ENCODE measurements at places on chromosomes 4 and X.

DNA sequence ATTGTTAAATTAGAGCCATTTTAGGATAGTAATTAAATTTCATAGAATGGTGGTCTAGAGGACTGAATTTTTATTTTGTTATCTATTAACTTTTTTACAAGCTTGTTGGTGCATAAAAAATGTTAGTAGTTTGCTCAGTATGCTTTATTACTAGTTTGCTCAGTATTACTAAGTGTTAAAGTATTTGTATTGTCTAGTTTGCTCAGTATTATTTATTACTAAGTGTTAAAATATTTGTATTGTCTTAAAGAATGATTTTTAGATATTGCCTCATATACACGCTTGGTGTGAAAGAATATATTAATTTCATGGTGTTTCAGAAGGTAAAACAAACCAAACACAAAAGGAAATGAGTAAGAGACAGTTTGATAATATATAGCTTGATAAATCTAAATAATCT is 268.4 kb upstream of the MAGEB18 start:
- DNase-seq = no peak

- no peak for DNase-seq
Measured at GRCh38 chr4:33296876-33297455, 2576.8 kb downstream of the PCDH7 start.

GRCh38 chr4:140944572-140944971 is 188.4 kb upstream of the TBC1D9 start:
- peak; percentile 54 for DNase-seq

DNA sequence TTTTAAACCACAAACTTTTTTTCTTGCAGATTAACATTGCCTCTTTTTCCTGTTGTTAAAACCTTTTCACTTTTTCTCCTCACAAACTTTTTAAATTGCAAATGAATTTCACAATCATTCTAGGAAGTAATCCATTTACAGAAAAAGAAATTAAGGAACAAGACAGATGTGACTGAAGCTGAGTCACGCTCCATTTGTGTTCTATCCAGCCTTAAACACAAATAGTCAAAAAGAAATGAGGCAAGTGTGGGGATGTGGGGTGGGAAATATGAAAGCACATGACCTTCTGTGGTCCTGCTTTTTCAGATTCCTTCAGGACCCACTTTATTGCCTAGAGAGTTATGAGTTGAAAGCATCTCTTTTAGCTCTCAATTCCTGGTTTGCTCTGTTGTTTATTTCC is 197.0 kb downstream of the ADGRL3 start:
- no peak for DNase-seq

GRCh38 chr4:158208963-158209640 is 1.2 kb upstream of the TMEM144 start:
- DNase-seq = no peak

- no peak for DNase-seq
Measured at GRCh38 chrX:151816934-151817333, 82.4 kb downstream of the CNGA2 start.

- peak; percentile 82 for DNase-seq
Measured at GRCh38 chr4:120692964-120693363, 229.6 kb downstream of the PRDM5 start.

- no peak for DNase-seq
Measured at GRCh38 chr4:163470391-163470790, 3.2 kb downstream of the TKTL2 start.

GRCh38 chr4:89000844-89001360 is 56.1 kb downstream of the FAM13A start:
- peak; percentile 19 for DNase-seq

- peak; percentile 34 for DNase-seq
Measured at GRCh38 chr4:1748465-1748995, 27.2 kb downstream of the TACC3 start.

DNA sequence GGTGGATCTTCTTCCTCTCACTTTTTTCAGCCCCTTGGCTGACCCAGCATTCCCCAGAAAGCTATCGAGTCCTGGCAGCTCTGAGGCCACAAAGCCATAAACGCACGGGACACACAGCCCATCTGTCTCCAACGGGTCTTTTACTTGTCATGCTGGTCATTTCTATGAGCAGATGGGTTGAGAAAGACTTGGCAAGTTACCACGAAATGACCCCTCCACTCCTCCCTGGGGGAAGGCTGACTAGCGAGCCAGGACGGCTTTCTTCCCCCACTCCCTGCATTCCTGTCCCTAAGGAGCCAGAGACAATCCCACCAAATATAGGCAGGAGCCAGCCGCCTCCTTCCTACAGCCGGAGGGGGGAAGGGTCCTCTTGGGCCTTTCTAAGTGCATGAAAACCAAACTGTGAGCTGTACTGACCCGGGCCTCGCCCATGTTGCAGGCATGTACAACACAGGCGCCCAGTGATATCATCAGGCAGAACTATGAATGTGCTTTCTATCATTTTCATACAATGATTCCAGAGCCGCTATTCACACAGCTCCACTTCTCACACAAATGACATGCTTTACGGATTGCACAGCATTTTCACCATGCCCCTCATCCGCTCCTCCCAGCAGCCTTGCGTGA is 28.6 kb downstream of the AFAP1 start:
- peak; percentile 67 for DNase-seq

- DNase-seq = peak; percentile 68
Measured at GRCh38 chr4:3346146-3346545, 53.3 kb downstream of the RGS12 start.

DNA sequence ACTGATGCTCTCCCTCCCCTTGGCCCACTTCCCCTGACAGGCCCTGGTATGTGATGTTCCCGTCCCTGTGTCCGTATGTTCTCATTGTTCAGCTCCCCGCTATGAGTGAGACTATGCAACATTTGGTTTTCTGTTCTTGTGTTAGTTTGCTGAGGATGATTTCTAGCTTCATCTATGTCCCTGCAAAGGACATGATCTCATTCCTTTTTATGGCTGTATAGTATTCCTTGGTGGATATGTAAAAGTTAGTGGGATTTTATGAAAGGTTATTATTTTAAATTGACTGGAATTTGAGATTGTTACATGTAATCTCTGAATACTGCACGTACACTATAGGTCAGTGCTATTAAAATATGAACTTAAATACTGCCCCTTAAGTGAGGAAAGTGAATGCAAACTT is 184.0 kb downstream of the WDFY3 start:
- DNase-seq = no peak

DNA sequence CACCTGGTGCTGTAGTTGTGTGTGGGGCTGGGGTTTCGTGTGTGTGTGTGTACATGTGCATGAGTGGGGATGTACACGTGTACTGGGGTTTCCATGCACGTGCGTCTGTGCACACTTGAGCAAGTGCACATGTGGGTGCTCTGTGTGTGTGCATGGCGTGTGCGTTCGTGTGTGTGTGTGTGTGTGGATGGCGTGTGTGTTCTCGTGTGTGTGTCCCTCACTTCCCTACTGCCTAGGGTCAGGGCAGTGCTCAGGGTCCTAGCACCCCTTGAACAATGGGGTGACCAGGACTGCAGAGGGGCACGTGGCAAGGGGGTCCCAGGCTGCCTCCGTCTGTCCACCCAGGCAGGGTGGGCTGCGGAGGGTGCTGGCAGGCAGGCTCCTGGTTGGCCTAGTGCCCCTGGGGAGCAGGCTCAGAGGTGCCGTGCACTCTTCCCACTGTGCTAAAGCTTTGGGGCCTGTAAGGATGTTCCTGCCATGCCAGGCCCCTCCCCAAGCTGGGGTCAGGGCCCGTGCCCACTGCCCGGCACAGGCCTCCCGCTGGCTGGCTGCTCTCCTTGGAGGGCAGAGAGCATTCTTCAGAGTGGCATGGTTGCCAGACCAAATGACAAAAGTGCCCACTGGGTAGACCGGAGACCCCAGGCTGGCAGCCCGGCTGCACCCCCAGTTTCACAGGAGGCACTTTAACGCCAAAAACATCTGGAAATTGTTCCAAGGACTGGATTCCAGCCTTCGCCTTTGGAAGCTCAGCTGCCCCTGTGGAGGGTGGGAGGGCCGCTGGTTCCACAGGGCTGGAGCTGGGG is 29.1 kb downstream of the FGFRL1 start:
- no peak for DNase-seq

GRCh38 chr4:41375561-41375960 is 118.8 kb downstream of the UCHL1 start:
- no peak for DNase-seq

GRCh38 chr4:2341261-2341841 is 77.1 kb downstream of the ZFYVE28 start:
- DNase-seq = no peak

GRCh38 chr4:78845472-78845871 is 69.3 kb downstream of the BMP2K start:
- DNase-seq = peak; percentile 11

- no peak for DNase-seq
Measured at GRCh38 chr4:186058253-186058979, 10.5 kb upstream of the TLR3 start.

DNA sequence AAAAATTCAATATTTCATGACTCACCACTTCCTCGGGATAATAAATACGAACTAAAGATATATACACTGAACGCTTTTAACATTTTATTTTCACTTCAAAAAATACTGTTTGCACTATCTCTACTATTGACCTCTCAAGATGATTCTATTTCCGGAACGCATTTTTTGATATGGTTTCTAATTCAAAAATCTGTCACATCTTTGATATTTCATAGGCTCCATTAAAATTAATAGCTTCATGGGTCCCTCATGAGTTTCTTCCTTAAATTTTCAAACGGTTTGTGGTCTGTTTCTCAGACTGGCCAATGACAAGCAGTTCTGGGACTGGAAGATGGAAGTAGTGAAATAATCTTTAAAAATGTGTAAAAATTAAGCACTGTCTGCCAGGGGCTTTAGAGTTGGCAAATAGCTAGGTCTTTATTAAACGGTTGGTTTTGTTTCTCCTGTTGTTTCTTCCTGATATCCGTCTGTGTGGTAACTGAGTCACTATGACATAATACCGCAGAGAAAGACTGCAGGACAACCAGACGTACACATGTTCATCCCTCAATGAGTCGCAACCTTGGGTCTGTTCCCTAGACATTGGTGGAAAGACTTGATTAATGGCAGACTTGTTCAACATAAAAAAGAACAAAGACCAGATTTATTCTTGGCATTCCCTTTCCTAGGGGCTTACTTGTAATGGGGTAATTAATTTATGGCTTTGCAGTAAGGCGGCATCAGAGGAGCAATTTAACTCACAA is 133.8 kb downstream of the PALLD start:
- no peak for DNase-seq

Measured in fibroblast of gingiva (primary cell).